ENCODE measurements at places on chromosomes 2 and 18.

DNA sequence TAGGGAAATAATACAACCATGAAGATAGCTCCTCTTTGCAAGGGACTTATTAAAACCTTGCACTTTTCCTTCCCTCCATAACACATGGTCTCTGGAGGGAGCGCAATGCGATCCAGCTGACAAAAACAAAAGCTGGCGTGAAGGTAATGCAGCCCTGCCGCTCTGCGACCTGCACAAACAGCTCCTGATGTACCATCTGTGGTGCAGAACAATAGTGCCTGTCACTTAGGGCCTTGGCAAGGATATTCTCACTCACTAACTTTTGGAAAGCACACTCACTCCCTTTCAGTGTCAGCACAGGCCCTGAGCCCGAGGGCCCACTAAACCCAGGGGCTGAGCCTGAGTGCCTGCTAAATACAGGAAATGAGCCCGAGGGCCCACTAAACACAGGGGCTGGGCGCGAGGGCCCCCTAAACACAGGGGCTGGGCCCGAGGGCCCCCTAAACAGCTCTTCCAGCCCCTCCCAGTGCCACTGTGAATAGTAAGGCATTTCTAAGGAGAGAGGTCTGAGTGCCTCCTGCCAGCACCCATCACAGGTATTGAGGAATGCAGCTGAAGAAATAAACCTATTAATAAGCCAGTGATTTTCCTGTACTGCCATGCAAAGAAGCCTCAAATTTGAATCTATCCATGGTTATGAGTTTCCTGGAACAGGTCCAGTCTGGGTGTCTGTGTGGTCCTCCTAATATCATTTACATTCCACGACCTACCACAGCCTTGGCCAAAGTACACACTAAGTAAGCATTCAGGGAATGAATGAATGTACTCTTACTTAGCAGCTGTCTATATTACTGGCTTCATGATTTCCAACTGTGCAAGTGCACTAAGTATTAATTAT is 9.3 kb downstream of the L3MBTL4 start:
- DNase-seq: no peak

DNA sequence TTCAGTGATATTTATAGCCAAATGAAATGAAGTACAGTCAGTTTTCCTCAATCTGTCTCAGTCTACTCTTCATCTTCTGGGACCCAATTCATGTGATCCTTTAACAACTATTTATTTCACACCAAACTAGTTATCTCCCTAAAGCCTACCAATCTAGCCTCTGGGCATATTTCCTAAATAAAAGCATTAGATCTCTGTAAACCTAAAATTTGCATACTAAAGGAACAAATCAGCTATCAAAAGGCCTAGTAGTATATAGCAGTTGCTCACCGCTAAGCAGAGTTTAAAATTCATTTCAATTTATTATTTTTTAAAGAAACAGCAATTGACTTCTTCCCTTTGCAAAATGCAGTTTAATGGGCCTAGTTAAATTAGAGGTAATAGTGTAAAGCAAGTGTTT is 280.2 kb downstream of the ZEB2 start:
- DNase-seq: no peak

GRCh38 chr2:233487748-233488345 is 78.7 kb downstream of the USP40 start:
- DNase-seq: no peak

GRCh38 chr2:36705326-36706020 is 9.0 kb downstream of the VIT start:
- no peak for DNase-seq

DNA sequence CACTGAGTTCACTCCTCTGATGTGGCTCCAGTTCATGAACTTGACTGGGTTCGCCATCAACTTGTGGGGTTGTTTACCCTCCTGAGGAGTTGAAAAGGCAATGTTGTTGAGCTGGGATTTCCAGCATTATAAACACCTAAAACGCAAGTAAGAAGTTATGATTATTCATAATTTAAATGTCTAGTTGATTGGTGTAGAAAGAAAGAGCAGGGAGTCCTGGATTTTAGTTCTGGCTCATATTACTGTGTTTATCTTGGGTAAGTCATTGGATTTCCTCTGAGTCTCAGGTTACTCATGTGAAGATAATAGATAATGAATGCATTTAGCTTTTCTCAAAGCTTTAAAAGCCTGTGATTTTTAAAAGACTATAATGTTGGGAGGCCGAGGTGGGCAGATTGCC is 438.0 kb upstream of the CDH20 start:
- DNase-seq: no peak

All from Right ventricle myocardium inferior (tissue), 1 donor.